Tibial nerve (tissue), 4 donors: ENCODE measurements at places on chromosomes 5 and 9. TPM values are rescaled to one million over a fixed set of nuclear protein-coding genes. Genes with fewer than 3 reads are reported as not detected.

DNA sequence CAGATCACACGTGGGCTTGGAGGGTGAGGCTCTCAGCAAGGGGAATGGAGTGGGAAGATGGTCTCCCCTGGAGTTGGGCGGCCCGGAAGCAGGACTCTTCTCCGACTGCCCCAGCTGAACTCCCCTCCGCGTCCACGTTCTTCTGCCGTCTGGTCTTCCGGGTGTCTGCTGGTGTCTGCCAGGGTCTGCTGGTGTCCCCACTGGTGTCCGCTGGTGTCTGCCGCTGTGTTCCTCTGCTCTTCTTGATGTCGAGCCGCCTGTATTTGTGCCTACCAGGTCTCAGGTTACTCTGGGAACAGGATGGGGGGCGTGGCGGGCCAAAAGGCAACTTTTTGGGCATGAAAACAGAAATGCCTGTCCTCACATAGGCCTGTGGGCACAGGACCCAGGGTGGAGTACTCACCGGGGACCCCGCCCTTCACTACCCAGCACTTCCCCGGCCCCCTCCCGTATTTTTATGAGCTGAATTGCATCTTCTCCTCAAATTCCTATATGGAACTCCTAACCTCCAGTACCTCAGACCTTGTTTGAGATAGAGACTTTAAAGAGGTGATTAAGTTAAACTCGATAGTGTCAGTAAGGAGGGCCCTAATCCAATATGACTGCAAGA lies 675.4 kb downstream of the SEMA5A start:
- no peaks in the 10 kb centered on the region for H3K4me1 ChIP-seq
- DNase-seq, result no peak
- H3K27ac ChIP-seq, result no peak overlapping the region

- no peaks in the 10 kb centered on the region for H3K36me3 ChIP-seq
- no peak overlapping the region for H3K27ac ChIP-seq
- no peak for DNase-seq
- H3K4me3 ChIP-seq, result no peak overlapping the region
Observed at GRCh38 chr5:154628685-154629084, 126.5 kb upstream of the LARP1 start.

DNA sequence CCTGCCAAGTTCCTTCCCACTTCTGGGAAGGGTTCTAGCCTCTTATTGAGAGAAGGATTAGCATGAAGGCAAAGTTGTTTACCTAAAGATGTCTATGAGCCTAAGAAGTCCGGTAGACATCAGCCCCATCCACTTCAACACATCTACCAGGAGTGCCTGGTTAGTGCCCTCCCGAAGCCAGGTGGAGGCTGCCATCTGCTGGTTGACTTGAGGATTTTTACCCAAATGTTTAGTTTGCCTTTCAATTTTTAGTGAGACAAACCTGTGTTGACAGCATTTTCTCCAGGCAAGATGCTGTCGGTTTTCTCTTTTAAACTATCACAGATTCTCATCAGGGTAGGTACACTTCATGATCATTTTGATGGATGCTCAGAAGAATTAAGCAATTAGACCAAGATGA lies 83.6 kb upstream of the TNFSF8 start:
- no peaks in the 10 kb centered on the region for H3K4me1 ChIP-seq
- no peak for DNase-seq
- no peaks in the 10 kb centered on the region for H3K27me3 ChIP-seq
- no peak overlapping the region for H3K27ac ChIP-seq

The PFN3 gene
- not detected for total RNA-seq

The TYRP1 gene
- not detected for total RNA-seq

DNA sequence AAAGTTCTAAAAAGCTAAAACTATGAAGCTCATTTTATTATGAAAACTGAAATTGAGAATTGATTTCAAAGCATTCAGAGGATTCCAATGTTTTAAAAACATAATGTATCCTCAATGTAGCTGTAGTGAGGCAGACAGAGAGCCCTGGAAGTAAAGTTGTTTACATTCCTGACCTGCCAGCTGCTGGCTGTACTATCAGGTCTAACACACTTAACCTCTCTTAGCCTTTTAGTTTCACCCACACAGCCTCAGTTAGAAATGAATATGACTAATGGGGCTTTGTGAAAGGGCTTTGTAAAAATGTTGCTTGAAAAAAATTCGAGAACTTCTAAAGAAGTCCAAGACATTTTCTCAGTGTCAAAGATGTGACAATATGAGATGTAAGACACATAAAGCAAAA lies 122.6 kb downstream of the FBXL17 start:
- no peak overlapping the region for H3K4me3 ChIP-seq
- DNase-seq, result no peak
- H3K36me3 ChIP-seq, result no peaks in the 10 kb centered on the region
- H3K27ac ChIP-seq, result no peak overlapping the region
- no peaks in the 10 kb centered on the region for H3K27me3 ChIP-seq

The TXNDC8 gene
- not detected for total RNA-seq
